Vagina (tissue), 2 donors: ENCODE measurements at places on chromosomes 1 and 21. TPM values are rescaled to one million over a fixed set of nuclear protein-coding genes. Genes with fewer than 3 reads are reported as not detected.

The TMEM61 gene
- total RNA-seq, result 3.4 TPM

DNA sequence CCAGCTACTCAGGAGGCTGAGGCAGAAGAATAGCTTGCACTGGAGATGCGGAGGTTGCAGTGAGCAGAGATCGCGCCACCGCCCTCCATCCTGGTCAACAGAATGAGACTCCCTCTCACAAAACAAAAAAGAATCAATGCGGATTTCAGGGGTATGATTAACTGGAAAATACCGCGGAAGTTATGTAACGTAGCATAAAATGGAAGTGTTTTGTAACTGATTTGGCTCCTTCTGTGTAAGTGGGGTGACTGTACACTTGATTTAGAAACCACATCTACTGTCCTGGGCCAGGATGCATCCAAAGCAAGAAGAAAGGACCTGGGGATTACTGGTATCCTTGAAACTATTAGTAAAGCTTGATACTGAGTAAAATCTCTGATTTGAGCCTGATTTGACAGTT, 3.1 kb upstream of the VAMP4 start:
- no peak for DNase-seq

DNA sequence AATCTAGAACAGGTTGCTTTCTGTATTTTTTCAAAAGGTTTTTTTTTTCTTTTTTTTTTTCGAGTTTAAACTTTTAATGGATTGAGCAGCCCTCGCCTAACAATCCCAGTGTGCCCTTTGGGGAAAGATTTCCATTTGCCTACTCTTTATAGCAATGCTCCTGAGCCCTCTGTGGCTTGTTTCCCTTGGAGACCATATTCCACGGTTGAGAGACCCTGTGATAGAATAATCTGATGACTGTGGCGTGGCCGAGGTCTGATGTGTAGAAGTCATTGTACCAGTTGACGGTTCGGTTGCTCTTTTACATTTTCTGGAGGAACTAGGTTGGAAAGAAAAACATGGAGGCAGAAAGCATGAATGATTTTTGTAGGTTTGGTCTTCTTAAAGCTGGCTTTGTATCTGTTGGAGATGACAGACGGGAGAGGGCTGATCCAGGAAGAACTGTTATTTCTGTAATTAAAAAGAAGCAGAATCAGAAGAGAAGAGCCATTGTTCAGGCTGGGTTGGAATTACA, 305.7 kb upstream of the NRIP1 start:
- DNase-seq, result no peak

The TTC34 gene
- under 0.01 TPM for total RNA-seq

- no peak for DNase-seq
Observed at GRCh38 chr1:110645821-110646735, 28.7 kb downstream of the KCNA3 start.

DNA sequence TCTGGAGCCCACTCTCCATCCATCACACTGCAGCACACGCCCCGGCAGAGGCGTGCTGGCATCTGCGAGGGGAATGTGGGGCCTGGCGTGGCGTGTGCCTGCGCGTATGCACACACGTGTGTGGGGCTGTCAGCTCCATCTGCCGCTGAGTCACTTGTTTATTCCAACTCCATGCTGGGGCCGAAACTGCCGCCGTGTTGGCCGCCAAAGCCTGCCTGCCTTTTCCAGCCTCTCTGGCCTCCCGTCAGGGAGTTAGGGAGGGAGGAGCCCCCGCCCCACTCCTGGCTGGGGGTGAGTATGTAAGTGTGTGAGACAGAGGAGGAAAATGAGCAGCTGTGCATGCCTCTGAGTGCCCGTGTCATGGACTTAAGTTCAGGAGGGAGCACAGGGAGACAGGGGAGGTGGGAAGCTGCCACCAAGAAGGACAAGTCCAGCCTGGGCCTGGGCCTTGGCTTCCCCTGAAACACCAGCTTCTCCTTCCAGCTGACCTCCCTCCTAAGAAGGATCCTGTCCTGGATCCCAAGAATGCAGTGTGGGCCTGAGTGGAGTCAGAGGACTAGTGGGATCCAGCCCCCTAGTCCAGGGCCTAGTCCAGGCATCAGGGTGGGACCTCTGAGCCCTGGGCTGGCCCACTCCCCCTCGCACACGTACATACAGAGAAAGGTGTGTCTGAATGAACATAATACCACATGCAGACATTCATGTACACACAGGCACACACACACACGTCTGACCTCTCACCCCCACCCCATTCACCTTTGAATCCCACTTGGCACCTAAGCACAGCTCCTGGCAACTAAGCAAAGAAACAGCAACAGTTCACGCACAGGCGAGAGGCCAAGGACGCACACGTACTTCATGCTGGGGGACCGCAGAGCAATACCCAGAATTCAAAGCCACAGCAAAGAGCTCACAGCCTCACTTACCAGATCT, 24.7 kb downstream of the MEF2D start:
- DNase-seq, result no peak

GRCh38 chr1:25794325-25794724, 5.7 kb upstream of the SELENON start:
- no peak for DNase-seq

- no peak for DNase-seq
Observed at GRCh38 chr1:170694172-170694926, 30.4 kb downstream of the PRRX1 start.

The STMN1 gene
- 91.8 TPM for total RNA-seq

DNA sequence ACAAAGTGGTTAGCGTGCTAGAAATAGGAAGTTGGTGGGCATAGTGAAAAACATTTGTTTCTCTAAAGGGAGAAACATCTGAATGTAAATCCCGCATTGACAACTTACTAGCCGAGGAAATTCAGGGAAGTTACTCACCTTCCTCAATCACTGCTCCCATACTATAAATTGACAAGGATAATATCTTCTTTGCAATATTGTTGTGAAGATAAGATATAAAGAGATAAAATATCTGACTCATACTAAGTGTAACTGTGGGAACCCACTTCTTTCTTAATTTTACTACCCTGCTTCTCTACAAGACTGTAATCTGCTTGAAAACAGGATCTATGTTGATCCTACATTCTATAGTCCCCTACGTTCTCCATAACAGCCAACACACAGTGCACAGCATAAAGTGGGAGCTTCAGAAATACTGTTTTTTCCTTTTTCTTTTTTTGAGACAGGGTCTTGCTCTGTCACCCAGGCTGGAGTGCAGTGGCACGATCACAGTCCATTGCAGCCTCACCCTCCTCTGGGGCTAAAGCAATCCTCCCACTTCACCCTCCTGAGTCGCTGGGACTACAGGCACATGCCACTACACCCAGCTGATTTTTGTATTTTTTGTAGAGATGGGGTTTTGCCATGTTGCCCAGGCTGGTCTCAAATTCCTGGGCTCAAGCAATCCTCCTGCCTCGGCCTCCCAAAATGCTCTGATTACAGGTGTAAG, 57.4 kb upstream of the C1orf21 start:
- no peak for DNase-seq

The CAMK1G gene
- total RNA-seq, result not detected

The ARMH1 gene
- total RNA-seq, result not detected

DNA sequence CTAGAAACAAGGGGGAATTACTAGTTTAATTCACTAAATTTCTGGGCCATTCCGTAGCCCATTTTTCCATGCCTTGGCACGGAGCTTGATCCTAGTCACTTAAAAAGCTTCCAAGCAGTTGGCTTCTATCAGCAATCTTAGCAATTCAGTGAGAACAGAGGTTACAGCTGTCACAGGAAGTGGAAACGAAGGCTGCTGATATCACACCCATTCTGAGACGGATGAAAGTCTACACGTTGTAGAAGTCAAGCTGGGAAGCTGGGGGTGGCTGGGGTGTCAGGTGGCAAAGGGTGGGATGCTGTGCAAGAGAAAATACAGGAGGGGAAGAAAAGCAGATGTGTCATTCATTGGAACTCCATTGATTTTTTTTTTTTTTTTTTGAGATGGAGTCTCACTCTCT, 11.8 kb upstream of the STMN1 start:
- no peak for DNase-seq

GRCh38 chr1:169106921-169107602, 572 bp downstream of the ATP1B1 start:
- DNase-seq, result no peak

GRCh38 chr1:60823151-60823550, 259.2 kb upstream of the NFIA start:
- DNase-seq, result no peak

The AJAP1 gene
- 1.7 TPM for total RNA-seq

GRCh38 chr1:58618303-58618702, 41.3 kb upstream of the TACSTD2 start:
- DNase-seq, result no peak

The PDPN gene
- total RNA-seq, result 43.7 TPM

The C1orf146 gene
- total RNA-seq, result not detected

- DNase-seq, result no peak
Observed at GRCh38 chr1:237873487-237874211, 17.1 kb downstream of the ZP4 start.

GRCh38 chr1:219710529-219711194, 97.8 kb upstream of the ZC3H11B start:
- no peak for DNase-seq

GRCh38 chr1:184427722-184428121, 40.9 kb downstream of the C1orf21 start:
- no peak for DNase-seq

GRCh38 chr21:46284077-46284644, 1.2 kb downstream of the MCM3AP start:
- no peak for DNase-seq

DNA sequence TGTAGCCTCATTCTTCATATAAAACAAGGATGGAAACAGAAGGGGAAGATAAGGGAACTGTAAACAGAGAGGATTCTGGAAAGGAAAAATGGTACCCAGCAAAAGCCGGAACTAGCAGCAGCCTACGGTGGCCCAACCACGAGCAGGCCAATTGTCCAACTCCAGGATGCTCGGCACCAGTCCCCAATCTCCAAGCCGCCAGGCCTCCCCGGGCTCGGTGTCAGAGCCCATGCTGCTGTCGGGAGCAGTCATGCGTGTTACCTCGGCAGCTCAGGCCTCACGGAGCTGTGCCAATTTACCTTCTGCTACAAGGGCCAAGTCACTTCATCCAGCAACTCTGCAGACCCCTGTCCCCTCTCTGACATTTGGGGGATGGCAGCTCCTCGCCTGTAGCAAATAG, 130.8 kb downstream of the ZBTB18 start:
- no peak for DNase-seq

GRCh38 chr1:67166196-67166595, at the start of gene IL23R:
Gene IL23R, plus strand, starts transcription at chr1:67166454. Its CDS starts 1,667 bp downstream, at chr1:67168121.
- no peak for DNase-seq

DNA sequence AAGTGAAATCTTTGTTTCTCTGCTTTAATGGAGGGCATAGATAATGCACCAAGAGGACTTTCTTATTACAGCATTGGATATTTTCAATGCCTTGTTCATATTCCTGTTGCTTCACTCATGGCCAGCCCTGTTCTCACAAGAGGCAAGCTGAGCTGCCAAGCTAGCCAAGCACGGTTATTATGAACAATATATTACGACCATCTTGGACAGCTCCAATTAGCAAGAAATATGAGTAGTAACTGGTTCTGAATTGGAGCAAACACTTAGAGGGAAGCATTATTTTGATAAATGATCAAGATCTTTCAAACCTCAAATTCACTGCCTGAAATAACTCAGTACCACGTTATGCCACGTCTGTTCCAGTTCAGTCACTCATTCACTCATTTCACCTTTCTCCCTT, 159.8 kb downstream of the SETD4 start:
- no peak for DNase-seq

The KCNK1 gene
- total RNA-seq, result 11.3 TPM

GRCh38 chr1:67515324-67516080, 85.3 kb upstream of the SERBP1 start:
- no peak for DNase-seq

The KRTAP12-2 gene
- not detected for total RNA-seq

The DNM3 gene
- total RNA-seq, result 15.5 TPM
